ENCODE measurements at places on chromosomes 16 and 17.
A peak's percentile ranks its signal among the peaks of the same experiment; 100 is the strongest.

DNA sequence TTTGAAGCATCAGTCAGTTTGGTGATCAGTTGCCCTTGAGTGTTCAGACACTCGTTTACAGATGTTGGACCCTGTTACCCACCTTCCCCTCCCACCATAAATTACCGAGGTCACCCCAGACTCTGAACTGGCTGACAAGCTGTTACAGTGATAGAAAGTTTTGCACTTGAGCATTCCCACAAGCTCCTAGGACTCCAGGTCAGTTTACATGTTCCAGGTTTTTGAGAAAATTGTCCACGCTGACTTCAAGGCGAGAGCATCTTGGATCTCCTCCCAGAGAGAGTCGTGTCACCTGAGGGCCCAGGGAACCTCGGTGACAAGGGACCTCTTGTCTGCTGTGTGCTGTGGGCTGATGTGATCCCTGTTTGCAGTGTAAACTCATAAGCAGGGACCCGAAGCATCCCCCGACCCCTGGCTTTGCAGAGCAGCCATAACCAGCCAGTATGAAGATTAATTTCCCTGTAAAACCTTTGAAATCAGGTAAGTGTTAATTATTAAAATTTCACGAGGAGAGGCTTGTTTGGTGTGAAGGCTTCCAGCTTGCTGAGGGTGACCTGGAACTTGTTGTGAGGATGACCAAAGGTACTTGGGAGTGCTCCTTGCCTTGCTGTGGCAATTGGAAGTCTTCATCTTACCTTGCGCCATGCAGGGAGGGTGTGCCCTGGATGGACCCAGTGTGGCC, 91.2 kb downstream of the CMIP start:
- DNase-seq = no peak

- DNase-seq = peak; percentile 56
These were observed 4.4 kb upstream of the DHX40 start for GRCh38 chr17:59561042-59561441.

DNA sequence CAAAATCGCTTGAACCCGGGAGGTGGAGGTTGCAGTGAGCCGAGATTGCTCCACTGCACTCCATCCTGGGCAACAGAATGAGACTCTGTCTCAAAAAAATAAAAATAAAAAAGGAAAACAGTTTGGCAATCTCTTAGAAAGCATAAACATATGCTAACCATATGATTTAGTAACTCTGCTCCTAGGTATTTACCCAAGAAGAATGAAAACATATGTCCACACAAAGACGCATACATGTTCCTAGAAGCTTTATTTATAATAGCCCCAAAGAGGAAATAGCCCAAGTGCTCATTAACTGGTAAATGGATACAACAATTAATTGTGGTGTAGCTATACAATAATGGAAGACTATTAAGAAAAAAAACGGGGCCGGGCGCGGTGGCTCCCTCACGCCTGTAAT, 18.5 kb upstream of the CDH1 start:
- no peak for DNase-seq

DNA sequence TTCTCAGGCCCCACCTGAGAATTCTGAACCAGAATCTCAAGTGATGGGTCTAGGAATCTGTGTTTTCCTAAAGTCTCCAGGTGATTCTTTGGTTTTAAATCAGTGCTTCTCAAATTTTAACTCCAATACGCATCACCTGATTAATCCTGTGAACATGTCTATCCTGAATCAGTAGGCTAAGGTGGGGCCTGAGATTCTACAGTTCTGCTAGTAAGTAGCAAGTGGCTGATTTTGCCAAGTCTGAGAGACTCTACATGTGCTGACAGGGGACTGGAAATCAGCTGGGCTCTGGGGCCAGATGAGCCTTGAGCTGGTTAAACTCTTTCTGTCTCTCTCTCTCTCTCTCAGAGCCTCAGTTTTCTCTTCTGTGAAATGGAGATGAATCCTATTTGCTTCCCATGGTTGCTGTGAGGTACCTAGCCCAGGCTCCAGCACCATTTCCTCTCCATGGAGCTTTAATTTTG, 9.0 kb downstream of the CCR7 start:
- no peak for DNase-seq

GRCh38 chr17:80031691-80032430, 3.8 kb downstream of the TBC1D16 start:
- no peak for DNase-seq

GRCh38 chr17:21039839-21040575, 2.8 kb downstream of the USP22 start:
- DNase-seq = peak; percentile 81

DNA sequence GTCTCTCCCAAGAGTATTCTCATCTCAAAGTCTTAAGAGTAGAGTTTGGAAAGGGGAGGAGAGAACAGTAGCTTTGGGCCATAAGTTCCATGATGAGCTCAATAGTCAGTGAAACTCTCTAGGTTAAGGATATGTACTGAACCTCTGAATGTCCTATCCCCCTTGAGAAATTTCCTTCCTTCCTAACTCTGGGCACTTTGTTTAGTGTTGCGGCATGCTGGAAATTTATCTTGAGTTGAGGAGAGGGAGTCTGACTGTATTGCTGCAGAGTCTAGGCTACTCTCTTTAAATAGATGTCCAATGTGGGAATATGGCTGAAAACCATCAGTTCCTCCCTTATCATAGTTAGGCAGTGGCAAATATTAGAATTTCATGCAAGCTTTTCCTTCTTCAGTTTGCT, 16.1 kb downstream of the MRTFB start:
- no peak for DNase-seq

- no peak for DNase-seq
These were observed 6.2 kb upstream of the SLC7A6 start for GRCh38 chr16:68257906-68258800.

DNA sequence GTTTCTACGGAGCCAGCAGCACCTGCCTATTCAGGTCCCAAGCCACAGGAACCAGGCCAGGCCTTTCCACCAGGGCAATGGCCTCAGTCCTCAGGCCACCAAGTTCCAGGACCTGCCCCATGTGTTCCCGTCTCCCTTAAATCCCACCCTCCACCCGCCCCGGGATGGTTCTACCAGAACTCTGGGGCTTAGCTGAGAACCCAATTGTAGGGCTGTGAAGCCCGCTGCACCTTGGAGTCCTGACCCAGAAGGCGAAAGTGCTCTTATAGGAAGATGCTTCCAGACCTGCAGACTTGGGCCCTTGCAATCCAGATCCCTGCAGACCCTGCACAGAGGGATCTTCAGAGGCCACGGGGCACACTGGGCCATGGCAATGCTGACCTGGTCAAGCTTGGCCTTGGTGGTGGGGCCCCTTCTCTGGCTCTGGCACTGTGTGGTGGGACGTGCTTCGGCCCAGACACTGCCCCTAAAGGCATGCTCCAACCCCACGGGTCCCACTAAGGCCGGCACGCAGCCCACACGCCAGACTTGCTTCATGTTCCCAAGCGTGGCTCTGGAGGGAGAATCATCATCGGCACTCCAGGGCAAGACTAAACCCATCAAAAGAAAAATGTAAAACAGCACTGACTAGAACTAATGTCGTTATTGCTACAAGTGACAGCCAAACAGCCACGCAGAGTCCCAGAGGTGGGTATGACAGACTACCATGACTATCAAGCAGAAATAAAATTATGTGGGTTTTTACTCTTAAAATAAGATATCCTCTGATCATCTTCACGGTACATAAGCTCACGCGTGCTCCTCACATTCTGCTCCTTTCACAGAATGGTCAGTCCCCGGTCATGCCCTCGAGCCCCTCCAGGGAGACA, 41.3 kb upstream of the ATP2A3 start:
- DNase-seq = no peak
